ENCODE measurements at places on chromosomes 3 and 15.

DNA sequence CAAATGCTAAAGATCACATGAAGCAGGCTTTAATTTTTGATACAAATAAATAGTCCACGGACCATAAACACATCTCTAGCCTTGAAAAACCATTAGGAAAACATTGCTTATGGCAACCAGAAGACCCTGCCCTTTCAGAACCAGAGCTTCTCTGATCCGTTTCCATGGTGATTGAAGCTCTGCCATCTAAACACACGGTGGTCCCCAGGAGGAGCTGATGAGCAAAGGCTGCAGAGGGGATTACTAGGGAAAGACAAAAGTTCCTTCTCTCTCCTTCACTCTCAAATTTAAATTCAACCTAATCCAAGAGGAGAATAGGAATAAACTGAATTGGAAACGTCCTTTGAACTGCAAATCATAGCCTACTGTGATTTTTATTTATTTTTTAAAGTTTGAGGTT lies 122.0 kb upstream of the ATP10A start:
- no peak for DNase-seq

DNA sequence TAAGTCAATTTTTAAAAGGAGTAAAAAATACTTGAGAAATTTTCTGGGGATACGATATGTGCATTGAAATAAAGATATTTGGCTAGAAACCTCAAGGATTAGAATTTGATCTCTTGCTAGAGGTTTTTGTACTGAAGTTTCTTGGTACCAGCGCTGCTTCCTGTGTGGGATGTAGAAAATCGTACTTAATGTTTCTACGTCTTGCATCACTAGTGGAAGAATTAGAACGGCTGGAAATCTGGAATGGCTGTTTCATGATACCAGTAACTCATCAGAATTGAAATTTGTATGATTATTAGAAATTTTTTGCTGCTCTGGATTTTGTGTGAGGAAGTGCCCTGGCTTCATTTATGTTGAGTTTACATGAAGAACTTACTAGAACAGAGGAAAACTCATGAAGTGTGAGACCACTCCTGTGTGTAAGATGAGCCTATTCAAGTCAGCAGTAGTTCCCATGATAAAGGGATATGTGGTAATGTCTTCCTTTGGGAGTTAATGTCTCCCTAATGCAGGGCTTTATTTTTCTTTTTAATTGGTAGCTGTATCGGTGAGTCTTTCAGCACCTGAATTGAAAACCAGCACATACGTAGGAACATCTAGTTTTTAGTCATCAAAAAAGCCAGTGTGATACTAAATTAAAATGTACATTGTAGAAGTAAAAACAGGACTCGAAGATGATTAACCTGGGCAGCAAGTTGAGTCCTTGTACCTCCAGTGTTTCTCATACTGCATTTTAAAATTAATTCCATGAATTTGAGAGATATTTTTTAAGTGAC lies 3.2 kb downstream of the KBTBD8 start:
- DNase-seq = no peak

DNA sequence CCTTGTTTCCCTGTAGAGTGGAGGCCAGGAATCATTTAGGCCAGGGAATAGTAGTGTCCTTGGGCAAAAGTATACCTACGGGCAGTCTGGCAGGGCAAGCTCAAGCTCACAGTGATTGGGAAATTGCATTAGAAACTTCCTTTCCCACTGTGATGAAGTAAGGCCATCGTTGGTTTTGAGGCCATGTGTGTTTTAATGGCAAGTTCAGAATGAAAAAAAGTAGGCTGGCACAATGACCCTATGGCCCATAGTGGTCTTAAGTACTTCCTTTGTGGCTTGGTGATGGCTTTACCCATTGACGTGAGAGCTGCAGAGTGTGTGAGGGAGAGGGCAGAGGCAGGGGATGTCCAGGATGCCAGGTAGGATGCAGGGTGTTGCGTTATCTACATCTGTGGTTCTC lies 28.8 kb downstream of the LIMD1 start:
- no peak for DNase-seq

DNA sequence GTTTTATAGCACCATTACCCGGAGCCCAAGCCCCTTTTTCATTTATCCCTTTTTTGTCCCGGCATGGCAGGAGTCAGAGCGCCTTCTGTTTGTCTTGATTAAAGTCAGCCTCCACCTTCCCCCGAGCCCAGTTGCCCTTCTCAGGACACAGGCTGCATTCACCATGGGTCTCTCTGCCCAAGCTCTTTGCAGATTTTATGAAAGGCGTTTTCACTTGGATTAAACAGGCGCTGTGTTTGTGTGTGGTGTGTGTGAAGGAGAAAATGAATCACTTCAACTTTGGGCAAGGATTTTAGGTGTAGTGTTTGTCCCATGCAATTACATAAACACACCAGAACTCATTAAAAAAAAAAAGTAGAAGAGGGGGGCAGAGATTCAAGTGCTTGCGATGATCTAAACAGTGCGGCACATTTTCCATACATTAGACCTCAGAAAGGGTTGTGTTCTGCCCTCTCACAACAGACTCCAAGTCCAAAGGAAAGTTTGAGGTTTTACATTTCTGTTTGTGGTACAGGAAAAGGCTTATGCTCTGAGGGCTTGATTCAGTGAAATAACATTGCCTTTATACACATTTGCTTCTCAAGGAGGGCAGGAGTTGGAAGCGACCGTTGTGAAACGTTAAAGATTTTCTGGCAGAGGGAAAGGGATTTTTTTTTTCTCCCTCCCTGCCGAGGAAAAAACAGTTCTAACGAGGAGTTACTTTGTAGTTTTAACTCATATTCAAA lies 14.5 kb upstream of the IL16 start:
- DNase-seq = no peak

- DNase-seq = no peak
Measured at GRCh38 chr3:124619887-124620599, 110.2 kb upstream of the UMPS start.

- DNase-seq = no peak
Measured at GRCh38 chr15:56667517-56667916, 65.8 kb downstream of the ZNF280D start.

GRCh38 chr15:85125056-85125661 lies 143.5 kb downstream of the PDE8A start:
- no peak for DNase-seq

DNA sequence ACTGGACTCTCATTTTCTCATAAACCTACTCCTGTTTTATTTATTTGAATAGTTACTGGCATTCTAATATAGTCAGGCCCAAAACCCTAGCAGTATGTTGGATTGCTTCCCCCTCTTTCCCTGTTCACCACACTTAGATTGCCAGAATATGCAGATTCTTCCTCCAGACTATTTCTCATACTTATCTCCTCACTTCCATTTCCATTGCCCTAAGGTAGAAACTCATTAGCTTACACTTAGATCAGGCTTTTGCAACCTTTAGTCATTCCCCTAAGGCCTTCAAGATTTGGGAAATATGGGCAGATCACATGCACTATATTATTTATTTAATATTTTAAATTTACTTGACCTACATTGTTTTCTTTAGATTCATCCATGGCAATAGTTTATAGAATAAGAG lies 98.9 kb downstream of the MEIS2 start:
- no peak for DNase-seq

GRCh38 chr15:45087513-45087912 lies 26.5 kb downstream of the DUOX2 start:
- no peak for DNase-seq

DNA sequence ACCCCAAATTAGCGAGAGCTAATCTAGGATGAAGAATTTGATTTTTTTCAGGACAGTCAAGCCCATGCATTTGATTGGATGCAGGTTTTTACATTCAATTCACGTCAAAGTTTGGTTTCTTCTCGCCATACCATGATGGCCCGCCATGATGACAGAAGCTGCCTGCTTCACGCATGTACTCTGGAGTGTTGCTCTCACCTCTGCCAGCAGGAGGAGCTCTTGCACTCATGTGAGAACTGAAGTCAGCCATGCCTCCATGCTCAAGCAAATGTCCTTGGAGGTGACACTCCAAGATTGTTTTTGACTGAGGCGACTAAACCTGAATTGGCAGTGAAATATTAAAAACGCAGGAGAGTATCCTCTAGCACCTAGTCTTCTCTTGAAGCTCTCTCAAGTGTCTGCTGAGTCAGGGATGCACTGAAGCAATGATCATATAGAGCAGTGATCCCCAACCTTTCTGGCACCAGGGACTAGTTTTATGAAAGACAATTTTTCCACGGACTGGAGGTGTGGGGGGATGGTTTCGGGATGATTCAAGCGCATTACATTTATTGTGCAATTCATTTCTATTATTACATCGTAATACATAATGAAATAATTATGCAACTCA lies 120.9 kb downstream of the SAMMSON start:
- peak; percentile 13 for DNase-seq

- no peak for DNase-seq
Measured at GRCh38 chr3:55296030-55296429, 191.1 kb downstream of the WNT5A start.

DNA sequence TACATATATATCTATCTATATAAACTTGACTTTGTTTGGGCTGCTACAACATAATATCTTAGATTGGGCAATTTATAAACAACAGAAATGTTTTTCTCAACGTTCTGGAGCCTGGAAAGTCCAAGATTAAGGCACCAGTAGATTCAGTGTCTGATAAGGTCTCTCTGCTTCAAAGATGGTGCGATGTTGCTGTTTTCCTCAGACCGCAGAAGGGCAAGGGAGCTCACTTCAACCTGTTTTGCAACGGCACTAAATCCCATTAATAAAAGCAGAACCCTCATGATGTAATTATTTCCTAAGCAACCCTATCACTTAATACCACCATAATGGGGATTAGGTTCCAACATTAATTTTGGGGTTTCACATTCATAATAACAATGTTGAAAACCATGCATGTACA lies 1134.8 kb downstream of the NSUN3 start:
- no peak for DNase-seq

- DNase-seq = peak; percentile 20
Measured at GRCh38 chr3:71247221-71247957, 336.1 kb downstream of the FOXP1 start.

GRCh38 chr3:79773291-79773690 lies 5.5 kb upstream of the ROBO1 start:
- no peak for DNase-seq

DNA sequence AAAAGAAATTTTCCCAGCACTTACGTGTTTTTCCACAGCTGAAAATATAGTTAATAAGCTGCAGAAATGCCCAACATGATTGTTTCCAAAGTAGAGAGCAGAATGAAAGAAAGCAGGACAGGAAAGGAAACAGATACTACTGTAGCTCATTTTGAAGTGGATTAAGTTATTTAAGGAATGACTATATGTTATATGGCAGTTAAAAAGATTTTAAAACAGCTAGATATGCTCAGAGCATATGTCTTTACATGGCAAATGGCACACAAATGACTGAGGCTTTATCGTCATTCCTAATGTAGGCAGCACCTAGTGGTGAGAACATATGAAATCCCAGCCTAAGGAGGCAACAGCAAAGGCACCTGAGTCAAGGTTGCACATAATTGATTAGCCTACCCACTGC lies 106.6 kb upstream of the SEMA6D start:
- DNase-seq = no peak

GRCh38 chr3:194272861-194273742 lies 78.0 kb downstream of the CPN2 start:
- no peak for DNase-seq
